ENCODE measurements at places on chromosomes 13 and 19.

DNA sequence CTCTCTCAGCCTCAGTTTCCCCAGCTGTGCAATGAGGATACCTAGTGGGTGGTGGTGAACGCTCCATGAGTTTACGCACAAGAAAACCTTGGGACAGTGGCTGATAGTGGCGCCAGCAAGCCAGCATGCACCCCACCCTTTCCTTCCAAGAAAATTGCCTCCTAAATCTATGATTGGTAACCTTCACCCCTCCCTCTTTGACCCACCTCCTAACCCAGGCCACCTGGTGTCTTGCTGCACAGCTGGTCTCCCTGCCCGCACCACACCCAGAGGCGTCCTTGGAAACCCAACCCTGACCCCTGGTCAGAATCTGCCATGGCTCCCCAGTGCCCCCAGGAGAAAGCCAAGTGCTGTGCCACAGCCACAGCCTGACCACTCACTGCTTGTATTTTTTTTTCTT is 22.8 kb upstream of the BCL3 start:
- no peak for DNase-seq

GRCh38 chr19:46480415-46480814 is 9.1 kb upstream of the PNMA8A start:
- no peak for DNase-seq

- DNase-seq, result no peak
Measured at GRCh38 chr13:44546164-44546563, 30.0 kb downstream of the TSC22D1 start.

DNA sequence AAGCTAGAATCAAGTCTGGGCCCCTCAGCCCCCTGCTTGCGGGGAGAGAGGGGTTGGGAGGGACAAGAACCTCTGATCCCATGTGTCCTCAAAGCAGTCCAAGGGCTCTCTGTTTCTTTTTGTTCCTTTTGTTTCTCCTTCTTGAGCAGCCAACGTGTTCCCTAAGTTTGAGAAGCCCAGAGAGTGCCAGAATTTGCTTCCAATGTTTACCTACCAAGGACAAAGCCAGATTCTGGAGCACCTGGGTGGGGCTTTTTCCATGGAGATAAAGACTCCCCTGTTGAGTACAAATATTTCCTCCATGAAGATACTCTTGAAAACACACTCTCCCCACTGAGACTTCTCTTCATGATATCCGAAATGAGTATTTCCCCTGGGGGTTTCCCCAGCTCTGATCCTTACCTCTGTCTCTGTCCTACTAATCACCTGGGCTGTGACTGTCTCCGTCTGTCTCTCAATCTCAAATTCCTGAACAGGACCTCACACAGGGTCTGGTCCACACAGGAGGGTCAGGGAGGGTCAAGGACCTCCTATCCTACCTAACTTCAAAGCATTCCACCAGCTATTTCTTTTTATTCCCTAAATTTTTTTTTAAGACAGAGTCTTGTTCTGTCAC is 27.4 kb downstream of the CD177 start:
- DNase-seq, result no peak

- no peak for DNase-seq
Measured at GRCh38 chr19:17718550-17718946, 732 bp upstream of the MAP1S start.

- DNase-seq, result peak; percentile 51
Measured at GRCh38 chr19:35714601-35715354, 3.0 kb upstream of the KMT2B start.

All from OCI-LY7 (cell line).